ENCODE measurements at places on chromosomes 4 and X.

DNA sequence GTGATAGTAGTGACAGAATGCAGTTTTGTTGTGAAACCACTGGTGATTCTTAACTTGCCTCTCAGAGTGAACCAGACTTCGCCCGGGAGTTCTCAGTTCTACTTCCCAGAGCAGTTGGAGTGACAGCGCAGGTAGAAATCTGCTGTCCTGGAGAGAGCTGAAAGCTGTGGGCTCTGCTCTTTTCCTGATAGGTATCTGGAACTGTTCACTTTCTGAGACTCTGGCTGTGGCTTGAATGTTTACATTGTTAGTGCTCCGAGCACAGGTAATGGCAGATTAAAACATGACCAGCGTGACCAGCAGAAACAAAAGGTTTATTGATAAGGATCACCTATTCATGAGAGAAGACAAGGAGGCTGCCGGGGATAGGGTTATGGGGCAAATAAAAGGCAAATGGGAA lies 360.7 kb downstream of the BMPR1B start:
- DNase-seq, result no peak

GRCh38 chr4:104677116-104677515 lies 182.4 kb upstream of the CXXC4 start:
- no peak for DNase-seq

DNA sequence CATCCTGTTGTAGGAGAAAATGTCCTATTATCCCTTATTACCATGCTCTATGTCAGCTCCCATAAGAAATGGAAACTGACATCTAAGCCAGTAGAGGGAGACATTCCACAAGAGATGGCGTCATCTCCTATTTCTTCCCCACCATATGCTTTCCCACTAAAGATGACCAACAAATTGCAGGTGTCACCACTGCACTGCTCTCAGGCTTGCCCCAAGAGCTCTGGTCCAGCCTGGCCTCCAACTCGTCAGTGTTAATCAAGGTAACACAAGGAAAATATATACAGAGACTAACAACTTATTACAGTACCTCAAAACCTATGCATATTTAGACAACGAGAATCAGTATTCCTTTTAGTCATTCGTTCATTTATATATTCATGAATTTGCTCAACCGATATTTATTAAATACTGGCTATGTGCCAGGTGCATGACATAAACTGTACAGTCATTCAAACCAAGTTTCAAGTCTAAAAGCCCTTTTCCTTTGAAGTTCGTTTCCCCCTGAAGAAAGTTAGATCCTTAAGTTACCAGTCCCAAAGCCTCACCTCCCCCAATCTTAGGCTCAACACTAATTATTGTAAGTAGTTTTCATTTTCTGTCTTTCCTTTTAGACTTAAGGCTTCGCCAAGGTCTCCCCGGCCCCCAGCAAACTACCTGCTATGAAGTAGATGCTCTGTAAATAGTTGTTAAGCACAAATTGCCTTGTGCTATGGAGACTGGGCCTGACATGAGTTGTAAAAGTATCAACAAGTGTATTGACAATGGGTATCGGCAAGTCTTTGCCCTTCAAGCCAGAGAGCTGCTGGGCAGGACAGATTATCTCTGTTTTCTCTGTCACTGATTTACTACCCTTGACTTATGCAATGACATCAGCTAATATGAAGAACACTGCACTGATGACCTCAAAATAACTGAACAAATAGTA lies 3.1 kb upstream of the FGB start:
- DNase-seq, result no peak

GRCh38 chr4:39146211-39146610 lies 36.1 kb upstream of the WDR19 start:
- DNase-seq, result no peak

All from sciatic nerve (tissue), 2 donors.